ENCODE measurements at places on chromosomes 3 and 15. TPM values are rescaled to one million over a fixed set of nuclear protein-coding genes. Genes with fewer than 3 reads are reported as not detected.

RETNLB gene
- not detected for total RNA-seq

POPDC2 gene
- total RNA-seq = 0.82 TPM

CD200 gene
- total RNA-seq = 49.7 TPM

VIPR1 gene
- total RNA-seq = 0.41 TPM

TMC3 gene
- total RNA-seq = under 0.01 TPM

CCR3 gene
- total RNA-seq = not detected

CCDC39 gene
- 0.82 TPM for total RNA-seq

TM4SF1 gene
- 15.1 TPM for total RNA-seq

KCNMB3 gene
- total RNA-seq = 2.0 TPM

CACNA1D gene
- total RNA-seq = 21.6 TPM

NFKBIZ gene
- total RNA-seq = 2.4 TPM

PIGZ gene
- 2.9 TPM for total RNA-seq

FGF12 gene
- 136 TPM for total RNA-seq

SPSB4 gene
- total RNA-seq = 4.1 TPM

ZDHHC3 gene
- 44.0 TPM for total RNA-seq

SLC51B gene
- total RNA-seq = not detected

FEZF2 gene
- total RNA-seq = 12.2 TPM

SLC25A26 gene
- 22.0 TPM for total RNA-seq

AGBL1 gene
- total RNA-seq = 1.2 TPM

IQCF5 gene
- not detected for total RNA-seq

PCOLCE2 gene
- 6.9 TPM for total RNA-seq

ECE2 gene
- 3.7 TPM for total RNA-seq

KBTBD8 gene
- total RNA-seq = 19.2 TPM

TUSC7 gene
- not detected for total RNA-seq

CD80 gene
- not detected for total RNA-seq

ATP1B3 gene
- 43.6 TPM for total RNA-seq

ATP8B4 gene
- total RNA-seq = 6.9 TPM

NRROS gene
- total RNA-seq = 0.82 TPM

P2RY1 gene
- total RNA-seq = 33.8 TPM

OSTN gene
- 15.1 TPM for total RNA-seq

CD47 gene
- 444 TPM for total RNA-seq

NDUFB5 gene
- 172 TPM for total RNA-seq

ST3GAL6 gene
- total RNA-seq = 18.3 TPM

CDCP1 gene
- total RNA-seq = 0.41 TPM

ZNF592 gene
- 4.5 TPM for total RNA-seq

UCN2 gene
- total RNA-seq = not detected

ZNF662 gene
- total RNA-seq = 16.7 TPM

TMEM212 gene
- not detected for total RNA-seq

SLC24A5 gene
- 0.41 TPM for total RNA-seq

Measured in frontal cortex (tissue), 4 donors.